ENCODE measurements at places on chromosomes 7 and 10.

DNA sequence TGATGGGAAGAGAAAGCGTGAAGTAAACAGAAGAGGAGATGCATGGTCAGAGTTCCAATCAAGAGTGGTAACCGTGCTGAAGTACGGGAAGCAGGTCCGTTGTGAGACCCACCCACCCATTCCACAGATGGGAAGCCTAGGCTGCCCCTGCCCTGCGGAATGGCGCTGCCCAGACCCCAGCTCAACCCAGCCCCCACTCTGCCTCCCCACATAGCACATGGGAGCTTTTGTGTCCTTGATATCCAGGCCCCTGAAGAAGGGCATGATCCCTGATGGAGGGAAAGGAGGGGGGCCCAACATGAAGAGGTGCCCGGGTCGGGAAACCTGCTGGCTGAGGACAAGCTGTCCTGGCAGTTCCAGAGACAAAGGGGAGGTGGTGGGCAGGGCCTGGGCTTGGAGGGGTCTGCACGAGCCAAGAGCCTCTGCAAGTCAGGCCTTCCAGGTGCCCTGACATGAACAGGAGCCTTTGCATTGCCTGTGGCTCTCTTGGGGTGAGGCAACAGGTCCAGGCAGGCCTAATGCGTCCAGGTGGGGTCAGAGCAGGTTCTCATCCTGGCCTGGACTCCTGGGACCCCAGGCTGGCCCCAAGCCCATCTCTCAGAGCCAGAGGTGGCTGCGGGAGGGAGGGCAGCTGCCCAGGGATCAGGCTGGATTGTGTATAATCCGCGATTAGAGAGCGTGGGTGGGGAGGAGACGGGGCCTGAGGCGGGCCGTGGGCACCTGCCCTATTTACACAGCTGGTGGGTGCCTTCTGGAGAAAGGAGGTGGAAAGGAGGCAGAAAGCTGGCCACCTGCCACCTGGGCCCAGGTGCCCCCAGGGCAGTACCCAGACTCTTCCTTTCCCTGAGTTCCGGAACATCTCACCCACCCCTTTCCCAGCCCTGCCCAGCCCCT is 23.5 kb downstream of the YKT6 start:
- peak; percentile 74 for DNase-seq

DNA sequence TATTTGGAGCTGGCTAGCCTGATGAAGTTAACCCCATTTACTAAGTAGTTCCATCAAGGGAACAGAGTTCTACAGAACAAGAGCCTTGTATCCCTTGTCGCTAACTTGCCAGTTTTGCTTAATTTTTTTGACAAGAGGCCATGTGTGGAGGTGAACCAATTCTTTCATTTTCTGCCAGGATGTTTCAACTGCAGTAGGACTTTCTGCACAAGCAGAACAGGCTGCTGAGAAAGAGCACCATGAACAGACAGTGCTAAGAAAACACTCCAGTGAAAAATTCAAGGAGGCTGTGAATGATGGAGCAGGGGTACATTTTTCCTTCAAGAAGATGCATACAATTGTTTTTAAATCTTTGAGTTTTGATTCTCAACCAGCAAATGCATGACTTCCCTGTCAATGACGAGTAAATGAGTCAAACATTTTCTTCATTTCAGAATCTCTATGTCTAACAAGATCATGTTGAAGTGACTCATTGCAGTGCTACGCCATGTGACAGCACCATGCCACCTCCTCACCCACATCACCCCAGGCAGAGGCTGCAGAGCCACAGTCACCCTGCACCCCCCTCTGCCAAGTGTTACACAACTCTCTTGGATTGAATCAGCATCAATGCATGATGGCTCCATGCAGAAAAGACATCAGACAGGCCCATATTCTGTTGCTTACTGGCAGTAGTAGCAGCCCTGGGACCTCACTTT is 193.1 kb downstream of the COBL start:
- no peak for DNase-seq

- DNase-seq: no peak
Observed at GRCh38 chr10:59654007-59654406, 55.6 kb downstream of the SLC16A9 start.

DNA sequence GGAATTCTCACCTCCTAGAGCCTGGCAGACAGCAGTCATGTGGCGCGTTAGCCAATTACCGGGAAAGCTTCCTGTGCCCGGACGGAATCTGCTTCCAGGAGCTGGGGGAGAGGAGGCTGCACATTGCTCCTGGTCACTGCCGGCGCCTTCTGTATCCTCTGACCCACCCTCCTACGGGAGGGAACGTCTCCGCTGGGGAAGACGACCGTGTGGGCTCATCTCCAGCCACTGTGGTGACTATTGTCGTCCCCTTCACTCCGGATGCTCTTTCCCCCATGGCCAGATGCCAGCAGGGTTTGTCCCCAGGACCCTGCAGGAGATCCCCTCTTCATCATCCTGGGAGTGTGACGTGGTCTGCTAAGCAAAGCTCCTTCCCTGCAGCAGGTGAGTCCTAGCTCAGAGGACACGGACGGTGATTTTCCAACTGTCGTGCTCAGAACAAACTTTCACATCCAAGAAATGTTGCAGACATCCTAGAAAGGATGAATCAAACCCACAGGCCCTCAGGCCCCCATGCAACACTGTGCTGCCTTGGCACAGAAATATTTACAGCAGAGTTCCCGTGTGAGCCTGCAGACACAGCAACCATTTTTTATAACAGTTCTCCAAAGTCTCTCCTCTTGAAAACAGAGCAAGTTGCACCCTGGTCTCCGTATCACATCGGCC is 29.6 kb upstream of the FAM20C start:
- no peak for DNase-seq

DNA sequence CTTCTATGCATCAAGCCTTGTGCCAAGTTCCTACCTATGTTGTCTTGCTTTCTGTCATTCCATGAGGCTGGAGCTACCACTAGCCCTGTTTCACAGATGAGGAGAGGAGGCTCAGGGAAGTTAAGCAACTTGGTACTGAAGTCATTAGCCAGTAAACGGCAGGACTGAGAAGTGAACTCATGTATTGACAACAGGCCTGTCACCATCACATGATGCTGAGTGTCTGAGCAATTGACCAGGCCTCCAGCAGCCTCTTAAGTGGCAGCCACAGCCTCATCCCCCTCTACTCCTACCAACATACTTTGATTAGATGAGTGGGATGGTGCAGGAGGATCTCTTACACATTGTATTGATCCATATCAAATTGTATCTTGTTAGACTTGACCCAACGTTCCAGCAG is 317.6 kb downstream of the GRID1 start:
- DNase-seq: no peak

GRCh38 chr7:69749372-69749979 is 151.2 kb downstream of the AUTS2 start:
- DNase-seq: no peak

- DNase-seq: no peak
Observed at GRCh38 chr10:92239600-92240288, 51.1 kb downstream of the CPEB3 start.

DNA sequence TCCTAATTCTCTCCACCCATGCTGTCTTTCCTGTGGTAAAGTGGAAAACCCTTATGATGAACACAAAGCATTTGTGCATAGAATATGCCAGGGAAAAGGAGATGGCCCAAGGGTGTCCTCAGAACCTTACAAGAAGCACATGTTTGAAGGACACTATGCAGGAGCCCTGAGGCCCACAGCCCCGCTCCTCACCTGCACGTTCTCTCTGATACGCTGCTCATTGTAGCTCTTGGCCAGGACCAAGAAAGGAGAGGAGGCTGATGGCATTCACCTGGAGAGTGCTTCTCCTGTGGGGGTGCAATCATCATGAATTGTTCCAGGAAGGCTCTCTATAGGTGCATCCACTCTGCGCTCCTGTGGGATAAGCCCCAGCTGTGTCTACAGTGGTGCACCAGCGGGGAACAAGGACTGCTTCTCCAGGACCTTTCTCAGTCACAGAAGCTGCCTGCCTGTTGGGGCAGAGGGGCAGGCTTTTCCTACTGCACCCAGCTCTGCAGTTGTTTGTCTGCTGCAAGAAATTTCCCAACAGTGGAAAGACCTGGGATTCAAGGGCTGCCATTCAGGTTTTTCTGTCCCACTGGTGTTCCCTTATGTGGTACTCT is 19.9 kb downstream of the AKR1C2 start:
- no peak for DNase-seq

- no peak for DNase-seq
Observed at GRCh38 chr7:41999736-42000283, 237.2 kb downstream of the GLI3 start.

All from NCI-H345 (cell line).